ENCODE measurements at places on chromosomes 2 and 18.

GRCh38 chr2:177010861-177011260 lies 201.7 kb upstream of the HNRNPA3 start:
- DNase-seq = no peak

DNA sequence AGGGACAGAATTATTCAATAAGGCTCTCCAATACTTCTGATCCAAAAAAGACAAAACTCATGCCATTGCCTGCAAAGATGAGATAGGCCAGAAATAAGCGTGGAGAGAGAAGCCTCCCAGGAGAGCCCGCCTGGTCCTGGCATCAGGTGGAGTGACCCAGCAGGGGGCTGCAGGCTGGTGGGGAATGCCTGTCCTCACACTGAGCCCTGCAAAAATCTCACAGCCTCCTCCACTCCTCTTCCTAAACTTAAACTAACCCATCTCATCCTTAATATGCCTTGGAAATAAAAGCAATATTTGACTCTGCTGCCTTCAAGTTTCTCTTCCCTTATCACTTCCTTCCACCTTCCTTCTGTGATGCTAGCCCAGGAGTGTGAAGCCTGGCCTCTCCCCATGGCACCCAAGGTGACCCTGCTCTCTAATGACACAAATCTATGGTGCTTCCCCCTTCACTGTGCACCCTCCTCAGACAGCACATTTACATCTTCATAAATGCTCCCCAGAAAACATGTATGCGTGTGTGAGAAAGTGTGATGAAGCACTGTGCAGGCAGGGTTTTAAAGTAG lies 218.4 kb downstream of the ANAPC1 start:
- peak; percentile 6 for DNase-seq

DNA sequence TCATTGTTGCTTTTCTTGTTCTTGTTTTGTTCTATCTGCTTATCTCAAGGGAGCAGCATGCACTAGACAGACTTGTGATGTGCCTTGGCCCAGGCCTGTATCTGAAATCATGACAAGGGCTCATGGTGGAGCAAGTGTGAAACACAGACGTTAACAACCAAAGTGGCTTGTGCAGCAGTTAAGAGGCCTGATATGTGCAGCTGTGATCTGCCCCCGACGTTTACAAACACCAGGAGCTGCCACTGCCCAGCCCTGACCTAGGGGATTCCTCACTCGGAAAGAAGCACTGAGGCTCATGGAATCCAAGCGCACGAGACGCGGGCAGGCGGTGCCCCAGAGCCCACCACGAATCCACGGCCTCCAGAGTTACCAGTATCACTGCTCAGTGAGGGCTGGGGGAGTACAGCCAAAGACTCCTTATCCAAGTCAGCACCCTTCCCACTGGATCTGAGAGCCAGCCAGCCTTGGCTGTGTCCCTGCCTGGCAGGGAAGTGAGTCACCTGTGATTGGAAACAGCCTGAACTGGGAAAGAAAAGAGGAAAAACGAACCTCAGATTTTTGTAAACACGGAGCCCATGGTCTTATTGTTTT lies 62.3 kb upstream of the SNTG2 start:
- no peak for DNase-seq

GRCh38 chr2:20525041-20526035 lies 78.5 kb downstream of the RHOB start:
- DNase-seq = peak; percentile 80

DNA sequence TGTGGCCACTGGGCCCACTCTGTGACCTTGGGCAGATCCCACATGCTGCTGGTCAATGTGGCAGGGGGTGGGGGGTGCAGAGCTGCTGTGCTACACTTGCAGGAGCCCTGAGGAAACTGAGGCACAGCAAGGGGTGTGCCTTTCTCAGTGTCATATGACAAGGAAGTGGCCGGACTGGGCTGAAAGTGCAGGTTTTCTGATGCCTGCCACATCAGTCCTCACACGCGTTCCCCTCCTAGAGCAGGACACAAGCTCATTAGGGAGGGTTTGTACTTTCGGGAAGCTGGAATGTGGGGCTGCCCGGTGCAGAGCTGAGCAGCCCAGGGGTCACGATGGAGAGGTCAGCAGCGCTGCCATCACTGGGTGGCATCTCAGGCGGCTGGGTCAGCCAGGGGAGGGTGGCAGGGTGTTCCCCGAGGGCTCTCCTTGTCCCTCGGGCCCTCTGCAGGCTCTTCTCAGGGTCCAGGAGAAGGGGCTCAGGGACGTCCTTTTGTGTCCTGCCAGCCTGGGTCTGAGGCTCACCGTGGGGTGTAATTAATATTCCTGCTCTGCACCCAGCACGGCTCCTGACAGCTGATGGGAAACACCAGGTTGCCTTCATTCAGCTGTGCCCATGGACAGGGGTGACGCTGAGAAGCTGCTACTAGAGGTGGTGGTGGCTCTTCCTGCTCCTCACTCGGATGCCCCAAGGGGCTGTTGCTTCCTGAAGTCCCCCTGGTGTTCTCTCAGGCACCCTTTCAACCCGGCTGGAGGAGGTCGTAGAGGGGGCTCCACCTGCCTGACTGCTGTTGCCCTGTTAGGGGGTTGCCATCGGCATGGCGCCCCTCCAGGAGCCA lies 62.1 kb upstream of the HDAC4 start:
- peak; percentile 82 for DNase-seq

DNA sequence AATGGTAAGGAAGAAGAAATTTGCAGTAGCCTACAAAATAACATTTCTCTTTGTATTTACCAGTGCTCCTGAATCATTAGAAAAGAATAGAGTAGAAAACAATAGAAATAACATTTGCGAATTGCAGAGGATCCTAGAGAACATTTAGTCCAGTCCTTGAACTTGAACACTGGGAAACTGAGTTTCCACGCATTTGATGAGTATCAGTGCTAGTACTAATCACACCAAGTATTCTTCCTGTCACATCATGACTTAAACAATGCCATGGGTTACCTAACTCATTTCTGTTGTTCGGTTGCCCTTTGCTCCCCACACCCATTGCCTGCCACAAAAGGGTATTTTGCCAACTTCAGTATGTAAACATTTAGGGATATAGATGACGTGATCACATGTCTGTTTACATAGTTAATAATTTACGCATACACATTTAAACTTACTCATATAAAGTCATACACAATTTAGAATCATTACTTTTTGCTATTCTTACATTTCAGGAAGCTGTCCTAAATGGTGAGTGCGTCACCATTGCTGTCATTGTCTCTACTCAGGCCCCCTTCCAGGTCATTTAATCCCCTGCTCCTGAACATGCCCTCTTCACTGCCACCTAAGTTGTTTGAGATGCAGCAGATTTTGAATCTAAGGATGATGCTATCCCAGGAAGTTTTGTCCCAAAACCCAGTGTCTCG lies 42.3 kb downstream of the CRIM1 start:
- DNase-seq = no peak

DNA sequence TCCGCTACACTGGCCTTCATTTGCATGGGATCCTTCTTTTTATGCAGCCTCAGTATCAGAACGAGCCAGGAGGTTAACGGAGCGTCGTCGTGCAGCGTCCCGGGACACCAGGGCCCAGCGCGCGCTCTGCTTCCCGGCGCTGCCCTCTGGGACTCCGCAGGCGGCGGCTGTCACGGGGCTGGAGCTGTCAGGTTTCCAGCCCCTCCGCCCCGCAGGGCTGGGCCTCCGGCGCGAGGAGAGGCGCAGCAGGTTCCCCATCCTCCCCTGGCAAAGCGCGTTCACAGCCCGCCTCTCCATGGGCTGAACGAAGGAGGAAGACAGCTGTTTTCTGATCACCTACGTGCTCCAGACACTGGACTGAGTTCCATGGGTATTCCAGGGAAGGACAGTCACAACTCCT lies 12.5 kb upstream of the PAX8 start:
- no peak for DNase-seq

DNA sequence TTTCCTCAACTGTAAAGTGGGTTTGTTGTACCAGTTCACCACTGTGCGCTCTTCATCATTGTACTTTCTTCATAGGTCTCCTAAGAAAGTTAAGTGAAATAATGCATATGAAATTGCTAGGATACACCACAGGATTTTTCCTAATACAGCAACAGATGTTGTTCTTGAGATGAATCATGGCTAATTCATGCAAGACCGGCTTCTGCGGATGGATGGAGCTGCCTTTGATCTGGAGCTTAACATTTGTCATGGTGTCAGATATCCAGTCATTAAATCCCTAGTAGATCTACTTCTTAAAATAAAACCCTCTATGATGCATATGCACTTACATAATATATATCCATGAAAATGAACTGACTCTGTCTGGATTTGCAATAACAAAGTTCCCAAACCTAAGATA lies 114.1 kb downstream of the COL6A3 start:
- DNase-seq = no peak

DNA sequence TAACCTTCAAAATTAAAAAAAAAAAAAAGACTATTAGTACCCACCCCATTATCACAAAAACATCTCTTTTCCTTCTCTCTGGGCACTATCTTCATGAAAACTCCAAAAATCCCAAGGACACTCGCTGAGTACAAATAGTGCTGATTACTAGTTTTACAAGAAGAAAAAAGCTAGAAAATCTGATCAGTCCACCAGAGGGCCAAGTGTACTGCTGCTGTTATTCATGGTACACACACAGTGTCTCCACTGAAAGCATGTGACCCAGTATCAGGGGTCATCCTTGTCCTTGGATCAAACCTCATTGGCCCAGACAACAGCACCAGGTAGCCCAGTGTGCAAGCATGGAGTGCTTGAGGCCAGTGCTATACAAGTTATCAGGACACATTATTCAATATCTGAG lies 382.7 kb upstream of the KLHL29 start:
- DNase-seq = no peak

GRCh38 chr2:2850218-2850755 lies 519.2 kb upstream of the MYT1L start:
- DNase-seq = no peak

DNA sequence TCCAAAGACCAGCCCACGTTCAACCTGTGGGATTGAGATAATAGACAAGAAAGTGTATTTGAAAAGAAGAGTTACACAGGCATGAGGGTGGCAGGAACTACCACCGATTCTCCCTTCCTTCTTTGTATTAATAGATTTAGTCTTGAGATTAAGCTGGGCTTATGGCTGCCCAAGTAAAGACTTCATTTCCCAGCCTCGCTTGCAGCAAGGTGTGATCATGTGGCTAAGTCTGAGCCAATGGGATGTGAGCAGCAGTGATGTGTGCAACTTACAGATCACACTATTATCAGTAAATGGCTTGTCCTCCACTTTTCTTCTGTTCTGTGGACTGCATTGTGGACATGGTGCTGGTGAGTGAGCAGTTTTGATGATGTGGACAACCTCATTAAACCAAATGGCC lies 101.7 kb downstream of the POLR1A start:
- no peak for DNase-seq

- no peak for DNase-seq
Measured at GRCh38 chr2:156429211-156429610, 7.0 kb upstream of the GPD2 start.

GRCh38 chr2:229416116-229416694 lies 145.1 kb upstream of the PID1 start:
- peak; percentile 89 for DNase-seq

- no peak for DNase-seq
Measured at GRCh38 chr18:23968638-23969604, 45.6 kb upstream of the TTC39C start.

All from lower leg skin (tissue), 4 donors.